Ovary (tissue), 10 donors: ENCODE measurements at places on chromosomes 3 and 15. TPM values are rescaled to one million over a fixed set of nuclear protein-coding genes. Genes with fewer than 3 reads are reported as not detected.

LRTM1 gene
- not detected for total RNA-seq

GOLGA8S gene
- total RNA-seq: 0.36 TPM

FSIP1 gene
- total RNA-seq: 0.38 TPM

DNA sequence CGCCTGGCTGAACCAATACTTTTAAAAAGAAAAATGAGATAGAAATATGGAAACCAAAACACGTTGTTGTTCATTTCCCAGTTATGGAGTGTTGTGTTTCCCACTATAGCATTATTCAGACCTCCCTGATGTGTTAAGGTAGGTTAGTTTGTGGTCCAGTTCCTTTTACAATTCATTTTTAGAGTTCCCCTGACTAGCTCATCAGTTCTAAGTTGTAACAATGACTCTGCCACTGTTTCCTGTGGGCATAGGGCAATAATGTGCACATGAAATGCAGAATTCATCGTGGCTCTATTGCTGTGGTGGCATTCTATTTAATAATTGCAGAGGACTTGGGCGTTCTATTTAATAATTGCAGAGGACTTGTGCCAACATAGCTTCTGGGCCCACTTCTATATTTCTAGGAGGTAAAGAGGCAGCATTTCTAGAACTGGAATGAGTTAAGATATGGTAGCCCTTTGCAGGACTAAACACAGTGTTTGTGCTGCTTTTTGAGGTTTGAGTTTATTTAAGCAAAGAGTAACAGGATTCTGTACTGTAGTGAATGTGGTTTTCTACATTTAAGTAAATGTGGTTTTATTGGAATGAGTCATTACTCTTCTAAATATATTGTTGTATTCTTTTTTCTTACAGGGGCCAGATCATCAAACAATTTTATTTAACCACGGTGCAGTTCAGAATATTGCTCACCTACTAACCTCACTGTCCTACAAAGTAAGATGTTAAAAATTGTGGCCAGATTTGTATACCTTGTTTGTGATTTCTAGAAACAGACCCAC, 47.5 kb downstream of the ARMC8 start:
- no peaks in the 10 kb centered on the region for H3K36me3 ChIP-seq
- no peak overlapping the region for H3K4me3 ChIP-seq
- no peaks in the 10 kb centered on the region for H3K27me3 ChIP-seq
- H3K27ac ChIP-seq: no peak overlapping the region
- DNase-seq: no peak

DNA sequence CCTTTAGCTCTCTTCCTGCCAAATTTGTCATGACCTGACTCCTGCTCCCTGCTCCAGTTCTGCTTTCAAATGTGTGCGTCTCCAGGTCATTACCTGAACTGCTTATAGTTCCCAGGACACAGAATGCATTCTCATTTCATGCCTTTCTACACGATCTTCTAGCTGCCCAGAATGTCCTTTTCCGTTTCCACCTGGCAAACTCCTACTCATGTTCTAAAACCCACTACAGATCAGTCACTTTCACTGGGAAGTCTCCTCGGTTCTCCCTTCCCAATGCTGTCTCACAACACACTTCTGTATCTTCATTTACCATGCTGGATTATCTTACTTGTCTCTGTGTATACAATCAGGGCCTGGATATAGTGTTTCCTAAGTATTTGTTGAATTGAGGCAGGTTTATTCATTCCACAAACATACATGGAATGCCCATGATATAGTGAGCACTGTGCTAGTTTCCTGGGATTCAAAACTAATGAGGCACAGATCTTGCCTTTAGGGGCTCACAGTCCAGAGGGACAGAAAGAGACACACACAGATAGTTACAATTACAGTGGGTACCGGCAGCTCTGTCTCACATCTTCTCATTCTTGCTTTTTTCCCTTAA, 1.6 kb upstream of the NOX5 start:
- H3K27me3 ChIP-seq: no peaks in the 10 kb centered on the region
- no peak for DNase-seq
- no peak overlapping the region for H3K27ac ChIP-seq
- no peaks in the 10 kb centered on the region for H3K4me1 ChIP-seq
- H3K4me3 ChIP-seq: no peak overlapping the region

DNA sequence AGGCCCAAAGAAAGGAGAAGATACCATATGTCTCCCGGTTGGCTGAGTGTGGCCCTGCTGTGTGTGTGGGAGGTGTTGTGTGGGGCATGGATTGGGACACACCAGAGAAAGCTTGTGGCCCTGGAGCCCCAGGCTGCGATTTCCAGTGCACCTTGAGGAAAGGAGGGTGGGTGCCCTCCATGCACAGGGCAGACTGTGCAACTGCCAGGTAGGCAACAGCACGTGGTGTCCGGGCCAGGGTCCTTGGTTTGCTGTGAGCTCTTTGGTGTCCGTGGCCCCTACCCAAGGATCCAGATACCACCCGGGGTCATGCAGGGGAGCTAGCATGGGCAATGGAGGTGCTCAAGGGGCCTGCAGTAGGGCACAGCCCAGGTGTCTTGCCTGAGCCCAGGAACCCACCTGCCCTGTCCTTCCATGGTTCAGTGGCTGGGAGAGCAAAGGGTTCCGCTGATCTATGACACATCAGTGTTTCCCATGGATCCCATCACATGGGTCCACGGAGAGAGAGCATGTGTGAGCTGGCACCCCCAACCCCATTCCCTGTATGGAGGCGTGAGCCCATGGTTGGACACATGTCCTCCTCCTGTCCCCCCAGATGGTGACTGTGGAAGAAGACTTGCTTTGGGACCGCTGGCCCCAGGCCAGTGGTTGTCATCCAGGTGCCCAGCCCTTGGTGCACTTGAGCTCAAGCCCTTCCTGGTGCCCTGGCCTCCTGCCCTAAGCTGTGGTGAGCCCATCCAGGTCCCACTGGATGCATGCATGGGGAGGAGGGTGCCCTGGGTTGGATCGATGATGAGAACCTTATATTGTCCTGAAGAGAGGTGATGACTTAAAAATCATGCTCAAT, 223.4 kb downstream of the SNRPN start:
- no peaks in the 10 kb centered on the region for H3K4me1 ChIP-seq
- no peaks in the 10 kb centered on the region for H3K36me3 ChIP-seq
- no peak overlapping the region for H3K4me3 ChIP-seq
- peak; percentile 14 for DNase-seq
- H3K27ac ChIP-seq: no peak overlapping the region
- H3K27me3 ChIP-seq: no peaks in the 10 kb centered on the region

- H3K4me3 ChIP-seq: no peak overlapping the region
- no peaks in the 10 kb centered on the region for H3K27me3 ChIP-seq
- no peak overlapping the region for H3K27ac ChIP-seq
- peaks cover 5% of the 10 kb centered on the region for H3K4me1 ChIP-seq
- DNase-seq: no peak
- H3K36me3 ChIP-seq: no peaks in the 10 kb centered on the region
Measured at GRCh38 chr15:44489464-44489863, 47.5 kb upstream of the EIF3J start.

GRCh38 chr15:99981839-99982658, 248.8 kb upstream of the LYSMD4 start:
- no peak for DNase-seq
- no peak overlapping the region for H3K4me3 ChIP-seq
- H3K4me1 ChIP-seq: peaks cover 9% of the 10 kb centered on the region
- H3K27ac ChIP-seq: no peak overlapping the region

DNA sequence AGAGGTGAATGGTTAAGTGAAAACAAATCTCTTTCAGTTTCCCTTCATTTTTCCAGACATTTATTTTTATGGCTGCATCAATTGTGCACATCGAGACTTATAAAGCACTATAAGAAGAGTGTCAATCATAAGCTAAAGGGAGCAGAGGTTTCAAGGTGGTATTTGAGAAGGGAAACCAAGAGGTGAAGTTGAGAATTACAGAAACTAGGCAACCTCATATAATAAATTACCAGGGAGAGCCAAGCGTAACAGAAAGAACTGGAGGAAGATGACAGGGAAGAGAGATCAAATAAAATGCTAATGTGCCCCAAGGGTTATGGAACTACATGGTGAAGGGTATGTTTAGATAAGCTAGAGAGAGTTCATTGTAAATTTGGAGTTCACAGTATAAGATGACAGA, 6.3 kb upstream of the CCDC54 start:
- no peak for DNase-seq
- no peak overlapping the region for H3K4me3 ChIP-seq
- no peaks in the 10 kb centered on the region for H3K4me1 ChIP-seq
- no peak overlapping the region for H3K27ac ChIP-seq

DNA sequence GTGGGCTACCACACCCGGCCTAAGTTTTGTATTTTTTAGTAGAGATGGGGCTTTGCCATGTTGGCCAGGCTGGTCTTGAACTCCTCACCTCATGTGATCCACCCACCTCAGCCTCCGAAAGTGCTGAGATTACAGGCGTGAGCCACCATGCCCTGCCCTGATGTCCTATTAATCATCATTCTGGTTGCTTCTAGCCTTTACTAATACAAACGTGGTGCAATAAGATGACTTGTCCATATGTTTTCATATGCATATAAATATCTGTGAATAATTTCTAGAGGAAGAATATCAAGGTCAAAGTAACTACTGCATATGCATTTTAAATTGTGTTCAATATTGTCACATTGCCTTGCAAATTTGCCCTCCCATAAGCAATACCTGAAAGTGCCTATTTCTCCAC, 25.5 kb upstream of the PDHB start:
- H3K4me1 ChIP-seq: peaks cover 5% of the 10 kb centered on the region
- H3K36me3 ChIP-seq: no peaks in the 10 kb centered on the region
- no peak overlapping the region for H3K27ac ChIP-seq
- H3K27me3 ChIP-seq: no peaks in the 10 kb centered on the region

DNA sequence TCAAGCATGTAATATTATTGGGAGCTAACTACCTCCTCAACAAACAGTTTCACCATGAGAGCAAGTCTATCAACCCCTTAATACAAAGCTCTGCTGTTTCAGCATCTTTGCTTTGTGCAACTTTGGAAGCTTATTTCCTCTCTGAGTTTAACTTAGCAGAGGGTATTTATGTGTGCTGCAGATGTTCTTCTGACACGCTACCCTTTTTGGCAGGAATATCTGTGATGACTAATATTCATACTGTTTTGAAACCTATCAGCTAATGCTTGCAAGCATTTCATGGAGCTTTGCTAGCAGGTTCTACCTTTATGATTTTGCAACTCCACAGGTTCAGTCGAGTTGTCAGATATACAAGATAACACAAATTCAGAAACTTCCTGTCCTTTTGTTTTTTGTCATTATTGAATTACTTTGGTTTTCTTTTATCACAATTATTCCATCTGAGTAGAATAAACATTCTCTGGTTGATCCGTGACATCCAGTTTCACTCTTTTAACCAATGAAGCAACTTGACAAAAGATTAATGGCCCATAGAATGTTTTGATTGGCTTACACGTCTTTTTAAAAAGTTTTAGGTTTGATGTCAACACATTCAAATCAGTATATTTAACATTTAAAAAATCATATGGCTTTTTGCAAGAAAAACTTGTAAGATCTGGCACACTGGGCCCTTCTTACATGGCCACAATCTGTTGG, 1.7 kb upstream of the SLC9A9 start:
- no peak overlapping the region for H3K27ac ChIP-seq
- H3K4me1 ChIP-seq: peaks cover 9% of the 10 kb centered on the region
- no peaks in the 10 kb centered on the region for H3K27me3 ChIP-seq
- no peak for DNase-seq
- no peak overlapping the region for H3K4me3 ChIP-seq
